A172 (cell line): ENCODE measurements at places on chromosomes 11 and 22. TPM values are rescaled to one million over a fixed set of nuclear protein-coding genes. Genes with fewer than 3 reads are reported as not detected.

MS4A12 gene
- not detected in 2 replicates for total RNA-seq

VWCE gene
- 0.05 TPM in 1 of 2 replicates, not detected in the other for total RNA-seq

P4HA3 gene
- 0.48 and 1.5 TPM in 2 replicates for total RNA-seq

OR52H1 gene
- total RNA-seq, result not detected in 2 replicates

- peak; percentile 1 for DNase-seq
Observed at GRCh38 chr11:132531921-132532320, 1000.4 kb downstream of the OPCML start.
